Hair follicle dermal papilla cell (primary cell): ENCODE measurements at places on chromosomes 4 and X. TPM values are rescaled to one million over a fixed set of nuclear protein-coding genes. Genes with fewer than 3 reads are reported as not detected.

The POF1B gene
- not detected in 2 replicates for total RNA-seq

The USP17L15 gene
- not detected in 2 replicates for total RNA-seq

The PRRG3 gene
- 2.2 and 2.4 TPM in 2 replicates for total RNA-seq

The ACE2 gene
- total RNA-seq: not detected in 2 replicates

The TLL1 gene
- 0.97 and 1.5 TPM in 2 replicates for total RNA-seq

The MSN gene
- 374 and 402 TPM in 2 replicates for total RNA-seq

The GPRIN3 gene
- total RNA-seq: 0.12 and 0.49 TPM in 2 replicates

The FOXP3 gene
- not detected in 2 replicates for total RNA-seq

The KCNIP4 gene
- not detected in 2 replicates for total RNA-seq

The POU4F2 gene
- total RNA-seq: not detected in 2 replicates

The CYTL1 gene
- 12.8 TPM in 1 of 2 replicates, not detected in the other for total RNA-seq

The CXCL3 gene
- 1.1 and 5.2 TPM in 2 replicates for total RNA-seq

The PDCL2 gene
- total RNA-seq: not detected in 2 replicates

The MAGEB6 gene
- total RNA-seq: not detected in 2 replicates

The ERAS gene
- total RNA-seq: 0.36 TPM in 1 of 2 replicates, not detected in the other

The SOWAHB gene
- total RNA-seq: 0.16 and 0.36 TPM in 2 replicates

The ASMT gene
- total RNA-seq: 0.12 TPM in 1 of 2 replicates, not detected in the other

The ASB11 gene
- not detected in 2 replicates for total RNA-seq

The ESX1 gene
- not detected in 2 replicates for total RNA-seq

The SSX2 gene
- not detected in 2 replicates for total RNA-seq

The AFP gene
- 0.16 TPM in 1 of 2 replicates, not detected in the other for total RNA-seq

The STPG2 gene
- 0.12 and 0.32 TPM in 2 replicates for total RNA-seq

The RAB41 gene
- not detected in 2 replicates for total RNA-seq

The GRXCR1 gene
- not detected in 2 replicates for total RNA-seq

The C4orf36 gene
- 1.5 TPM in 2 replicates for total RNA-seq

The GAGE1 gene
- total RNA-seq: not detected in 2 replicates

The HELQ gene
- total RNA-seq: 11.8 and 14.8 TPM in 2 replicates

The SPIN2B gene
- 6.5 and 7.7 TPM in 2 replicates for total RNA-seq

The CCDC120 gene
- 1.1 and 1.9 TPM in 2 replicates for total RNA-seq

The ABCG2 gene
- total RNA-seq: 0.49 and 0.81 TPM in 2 replicates

The BMX gene
- not detected in 2 replicates for total RNA-seq

The ZDHHC15 gene
- total RNA-seq: 1.2 and 1.8 TPM in 2 replicates

The TSPAN6 gene
- total RNA-seq: 23.7 and 26.0 TPM in 2 replicates

The HMGN5 gene
- total RNA-seq: 0.49 and 0.85 TPM in 2 replicates

The TCEAL2 gene
- 0.65 and 0.73 TPM in 2 replicates for total RNA-seq

The MAGED2 gene
- total RNA-seq: 288 and 308 TPM in 2 replicates

The ETDA gene
- total RNA-seq: not detected in 2 replicates

The ART3 gene
- not detected in 2 replicates for total RNA-seq

The RRH gene
- total RNA-seq: not detected in 2 replicates

The ENPP6 gene
- not detected in 2 replicates for total RNA-seq

The PCYT1B gene
- 1.6 and 2.6 TPM in 2 replicates for total RNA-seq

The SYNPO2 gene
- 29.0 and 68.6 TPM in 2 replicates for total RNA-seq

The MAOA gene
- total RNA-seq: 16.5 and 19.0 TPM in 2 replicates

The RGS12 gene
- total RNA-seq: 18.5 and 52.1 TPM in 2 replicates

The TLR6 gene
- 3.1 and 3.9 TPM in 2 replicates for total RNA-seq

The IBSP gene
- 0.16 TPM in 1 of 2 replicates, not detected in the other for total RNA-seq

The AMTN gene
- not detected in 2 replicates for total RNA-seq

The PAGE2B gene
- total RNA-seq: not detected in 2 replicates

The CSAG3 gene
- not detected in 2 replicates for total RNA-seq

The RNF4 gene
- total RNA-seq: 80.8 and 90.1 TPM in 2 replicates

The AFAP1 gene
- 46.9 and 58.7 TPM in 2 replicates for total RNA-seq

The MYOZ2 gene
- total RNA-seq: not detected in 2 replicates

The RBM46 gene
- total RNA-seq: 0.12 and 0.16 TPM in 2 replicates

The C4orf50 gene
- not detected in 2 replicates for total RNA-seq

The HSFX1 gene
- 0.97 and 1.3 TPM in 2 replicates for total RNA-seq

The ODAPH gene
- total RNA-seq: not detected in 2 replicates

The NPY2R gene
- total RNA-seq: not detected in 2 replicates

The TXLNG gene
- total RNA-seq: 8.9 and 10.7 TPM in 2 replicates
